Stimulated activated naive CD8-positive, alpha-beta T cell treated with anti-CD3 and anti-CD28 coated beads, Interleukin-15, Interleukin-2, amounts not matched to agents 100 U/mL and 50 U/mL, for 24 hours (primary cell): ENCODE measurements at places on chromosomes 16 and 17.
A peak's percentile ranks its signal among the peaks of the same experiment; 100 is the strongest.

DNA sequence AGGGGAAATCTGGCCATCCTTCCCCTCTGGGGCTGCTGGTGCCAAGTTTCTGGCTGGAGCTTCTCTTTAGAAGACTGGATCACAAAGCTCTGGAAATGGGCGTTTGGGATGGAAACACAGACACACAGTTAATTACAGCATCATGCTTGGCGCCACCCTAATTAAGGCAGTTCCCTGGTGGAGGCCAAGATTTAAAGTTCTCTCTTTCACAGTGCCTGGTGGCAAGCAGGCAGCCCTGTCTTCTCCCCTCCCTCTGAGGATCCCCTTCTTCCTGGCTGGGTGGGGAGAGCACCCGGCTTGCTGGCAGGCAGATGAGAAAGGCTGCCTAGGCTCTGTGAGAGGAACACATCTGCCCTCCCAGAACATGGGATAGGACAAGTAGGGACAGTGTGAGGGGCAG is 59.0 kb upstream of the NKD1 start:
- DNase-seq, result no peak

DNA sequence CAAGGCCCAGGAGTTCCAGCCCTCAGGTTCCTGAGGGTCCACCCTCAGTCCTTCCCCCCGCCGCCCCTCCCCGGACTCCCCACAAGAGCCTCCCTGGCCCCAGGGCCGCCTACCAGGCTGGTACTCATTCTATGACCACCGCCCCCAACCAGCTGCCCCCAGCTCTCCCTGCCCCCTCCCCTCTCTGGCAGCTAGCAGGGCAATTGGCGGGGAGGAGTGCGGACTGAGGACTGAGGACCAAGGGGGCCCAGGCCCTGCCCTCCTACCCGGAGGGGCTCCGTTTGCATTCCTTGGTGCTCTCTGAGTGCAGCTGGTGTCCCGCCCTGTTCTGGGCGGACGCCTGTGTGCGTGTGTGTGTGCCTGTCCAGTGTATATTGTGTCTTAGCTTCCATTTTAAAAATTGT is 19.1 kb downstream of the UNC13D start:
- no peak for DNase-seq

DNA sequence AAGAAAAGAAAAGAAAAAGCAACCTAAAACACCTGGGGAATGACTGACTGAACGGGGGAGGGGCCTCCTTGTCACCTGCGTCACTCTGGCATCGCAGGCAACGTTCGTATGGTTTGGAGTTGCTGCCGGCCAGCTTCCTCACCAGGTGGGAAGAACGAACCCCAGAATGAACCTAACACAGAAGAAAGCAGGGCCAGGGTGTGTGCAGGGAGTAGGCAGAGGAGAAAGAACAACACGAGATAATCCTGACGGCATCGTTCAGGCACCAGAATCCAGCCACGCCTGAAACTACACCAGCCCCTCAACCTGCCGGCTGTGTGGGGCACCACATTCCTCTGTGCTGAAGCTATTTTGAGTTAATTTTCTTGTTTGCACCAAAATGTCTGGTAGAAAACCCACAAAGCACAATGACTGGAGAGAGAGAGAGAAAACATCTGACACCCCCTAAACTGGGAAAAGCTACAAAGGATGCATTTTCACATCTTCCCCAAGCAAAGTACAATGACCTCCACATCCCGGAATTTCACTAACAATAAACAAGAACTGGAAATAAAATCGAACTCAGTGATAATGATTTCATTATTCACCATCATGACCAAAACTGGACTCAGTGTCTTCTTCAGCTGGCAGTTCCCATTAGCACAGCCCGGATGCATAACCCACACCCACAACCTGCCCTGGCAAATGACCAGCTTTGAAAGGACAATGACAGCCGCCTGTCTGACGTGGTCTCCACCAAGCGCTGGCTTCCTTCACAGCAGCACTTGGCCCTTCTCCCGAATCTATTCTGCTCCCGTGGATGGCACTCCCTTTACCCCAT is 23.6 kb downstream of the RAB40B start:
- DNase-seq, result no peak

DNA sequence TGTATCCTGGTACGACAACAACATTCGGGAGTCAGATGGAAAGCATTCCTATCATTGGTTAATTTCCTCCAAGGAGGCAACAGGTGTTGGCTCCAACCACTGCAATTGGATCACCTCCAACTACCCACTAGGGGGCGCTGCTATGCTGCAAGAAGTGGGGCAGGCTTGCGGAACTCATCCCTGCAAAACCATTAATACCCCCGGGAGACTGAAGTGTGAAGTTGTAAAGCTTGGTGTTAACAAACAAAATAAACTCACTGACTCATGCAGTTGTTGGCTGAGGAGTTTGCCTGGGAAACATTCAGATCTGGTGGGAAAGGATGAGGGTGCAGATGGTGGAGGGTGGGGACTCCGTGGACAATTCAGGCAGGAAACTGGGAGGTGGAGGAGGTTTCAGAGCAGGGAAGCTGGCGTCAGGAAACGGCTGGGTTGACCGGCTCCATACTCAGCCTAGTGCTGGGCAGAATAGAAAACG is 84.9 kb downstream of the HS3ST2 start:
- peak; percentile 67 for DNase-seq

- no peak for DNase-seq
Observed at GRCh38 chr16:22941970-22942501, 128.1 kb downstream of the HS3ST2 start.

- DNase-seq, result no peak
Observed at GRCh38 chr17:6450926-6451832, 6.9 kb downstream of the PIMREG start.

DNA sequence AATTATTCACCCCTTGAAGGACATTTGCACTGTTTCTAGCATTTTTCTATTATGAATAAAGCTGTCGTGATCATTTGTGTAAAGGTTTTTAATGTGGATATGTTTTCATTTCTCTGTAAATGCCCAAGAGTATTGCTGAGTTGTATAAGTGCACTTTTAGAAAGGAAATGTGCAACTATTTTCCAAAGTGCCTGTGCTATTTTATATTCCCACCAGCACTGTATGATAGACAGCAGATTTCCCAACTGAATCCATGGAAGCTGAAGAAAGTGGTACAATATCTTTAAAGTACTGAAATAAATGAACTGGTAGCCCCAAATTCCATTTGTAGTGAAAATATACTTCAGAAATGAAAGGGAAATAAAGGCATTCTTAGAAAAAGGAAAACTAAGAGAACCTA is 238.4 kb downstream of the BCAS3 start:
- DNase-seq, result no peak

DNA sequence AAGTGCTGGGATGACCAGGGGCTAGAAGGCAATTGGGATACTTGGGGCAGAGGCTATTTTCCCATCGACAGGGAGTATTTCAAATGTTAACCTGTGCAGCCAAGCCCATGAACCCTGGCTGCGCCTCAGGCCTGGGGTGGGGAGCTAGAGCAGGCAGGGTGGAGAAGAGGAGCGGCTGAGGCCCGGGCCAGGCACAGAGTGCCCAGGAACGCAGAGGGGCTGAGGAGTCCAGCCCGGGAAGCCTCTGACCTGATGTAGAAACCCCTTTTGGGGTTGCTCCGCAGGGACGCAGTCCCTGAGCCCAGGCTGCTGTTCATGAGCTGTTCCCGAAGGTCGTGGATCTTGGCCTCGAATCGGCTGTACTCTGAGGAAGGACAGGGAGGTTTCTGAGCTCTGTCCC is 16.8 kb upstream of the ASGR1 start:
- no peak for DNase-seq

- DNase-seq, result no peak
Observed at GRCh38 chr16:70432723-70433457, 6.0 kb downstream of the ST3GAL2 start.

DNA sequence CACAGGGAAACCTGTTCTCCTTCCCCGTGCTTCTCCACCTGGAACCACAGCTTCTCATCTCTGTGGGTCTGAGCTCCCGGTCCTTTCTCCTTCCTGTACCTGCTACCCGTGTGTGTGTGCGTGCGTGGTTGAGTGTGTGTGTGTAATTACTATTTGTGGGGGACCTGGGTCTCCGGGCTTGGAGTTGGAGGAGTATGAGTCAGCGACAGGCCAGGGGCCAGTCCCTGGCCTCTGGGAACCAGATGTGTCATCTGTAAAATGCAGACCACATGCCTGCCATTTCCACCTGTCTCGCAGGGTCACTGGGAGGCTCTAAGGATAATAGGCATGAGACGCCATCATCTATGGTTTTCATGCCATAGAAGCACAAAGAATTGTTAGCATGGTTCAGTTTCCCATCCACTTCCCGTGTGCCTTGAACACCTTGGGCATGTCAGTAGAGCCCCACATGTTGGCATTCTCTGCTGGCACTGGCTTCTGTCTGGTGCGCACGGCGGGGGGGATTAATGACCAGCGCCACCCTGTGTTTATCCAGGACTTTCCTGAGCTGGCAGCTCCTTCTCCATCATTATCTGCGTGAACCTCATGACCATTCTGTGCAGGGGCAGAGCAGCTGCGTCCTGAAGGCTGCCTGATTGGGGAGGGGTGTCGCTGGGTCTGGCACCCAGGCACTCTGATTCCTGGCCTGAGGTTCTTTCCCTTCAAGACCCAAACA is 1.5 kb downstream of the ZNF205 start:
- no peak for DNase-seq

GRCh38 chr16:49287572-49287971 is 5.9 kb upstream of the CBLN1 start:
- no peak for DNase-seq

DNA sequence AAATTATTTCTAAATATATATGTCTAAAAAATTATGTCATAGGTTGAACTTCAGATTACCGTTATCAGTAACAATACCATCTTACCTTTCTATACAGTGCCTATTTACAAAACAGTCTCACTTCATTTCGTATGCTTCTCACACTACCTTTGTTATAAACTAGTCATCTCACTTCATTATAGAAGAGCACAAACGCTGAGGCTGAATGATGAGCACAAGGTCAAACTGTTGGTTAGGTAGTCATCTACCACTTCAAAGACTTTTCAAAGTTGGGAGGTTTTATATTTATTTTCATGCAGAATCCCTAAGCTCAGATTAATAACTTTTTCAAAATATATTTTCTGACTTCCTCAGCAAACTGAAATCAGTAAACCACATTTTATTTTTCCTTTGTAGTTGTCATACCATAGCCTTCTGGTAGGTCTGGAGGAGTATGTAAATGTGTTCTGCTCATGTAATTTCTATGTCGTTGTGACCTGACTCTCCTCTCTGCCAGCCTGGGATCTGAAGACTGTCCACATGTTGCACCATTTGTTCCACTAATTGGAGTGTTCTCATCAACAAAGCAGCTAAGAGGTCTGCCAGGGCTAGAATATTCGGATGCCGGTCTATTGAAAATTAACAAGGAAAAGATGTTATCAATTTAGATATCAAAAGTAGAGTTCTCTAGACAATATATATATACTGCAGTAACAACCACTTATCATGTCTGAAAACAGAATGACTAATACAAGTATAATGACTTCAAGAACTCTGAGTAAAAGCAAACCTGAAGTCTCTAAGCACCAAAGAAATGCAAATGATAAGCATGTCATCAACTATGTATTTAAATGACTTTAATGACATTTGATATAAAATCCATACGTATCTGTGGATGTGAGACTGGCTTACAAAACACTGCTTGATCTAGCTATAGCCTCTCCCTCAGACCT is 73.9 kb downstream of the CEP95 start:
- no peak for DNase-seq

GRCh38 chr17:7579834-7580603 is 581 bp downstream of the CD68 start:
- peak; percentile 52 for DNase-seq

- no peak for DNase-seq
Observed at GRCh38 chr16:67897231-67897630, 4.2 kb downstream of the PSKH1 start.

DNA sequence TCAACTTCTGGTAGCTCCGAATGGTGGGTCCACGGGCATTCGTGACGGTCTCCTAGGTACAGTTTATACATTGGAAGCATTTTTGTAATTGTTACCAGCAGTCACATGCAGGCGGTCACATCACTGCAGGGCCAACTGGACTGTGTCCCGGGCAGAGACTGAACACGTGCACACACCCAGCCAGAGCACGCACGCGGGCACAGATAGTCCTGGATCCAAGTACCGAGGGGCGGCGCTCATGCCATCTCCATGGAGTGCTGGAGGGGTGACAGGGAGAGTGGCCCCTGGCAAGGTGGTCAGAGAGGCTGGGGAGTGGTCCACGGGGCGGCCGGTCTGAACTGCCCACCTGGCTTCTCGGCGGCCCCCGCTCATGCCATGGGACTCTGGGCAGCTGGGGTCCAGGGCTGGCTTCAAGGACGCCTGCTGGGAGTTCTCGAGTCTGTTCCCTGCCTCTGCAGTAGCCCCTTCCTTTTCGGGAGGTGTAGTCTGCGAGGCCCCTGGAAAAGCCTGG is 34.2 kb downstream of the BAIAP2 start:
- DNase-seq, result no peak

GRCh38 chr17:82888583-82889495 is 49.0 kb upstream of the ZNF750 start:
- no peak for DNase-seq

DNA sequence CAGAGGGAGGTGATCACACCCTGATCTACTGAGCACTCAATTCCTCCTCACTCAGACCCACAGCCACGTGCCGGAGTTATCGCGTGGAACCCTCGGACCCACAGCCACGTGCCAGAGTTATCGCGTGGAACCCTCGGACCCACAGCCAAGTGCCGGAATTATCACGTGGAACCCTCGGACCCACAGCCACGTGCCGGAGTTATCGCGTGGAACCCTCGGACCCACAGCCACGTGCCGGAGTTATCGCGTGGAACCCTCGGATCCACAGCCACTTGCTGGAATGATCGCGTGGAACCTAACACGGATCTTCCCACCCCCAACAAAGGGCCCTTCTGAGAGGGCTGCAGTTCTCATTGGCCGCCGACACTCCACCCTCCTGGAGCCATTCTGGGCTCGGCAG is 97.7 kb downstream of the PGS1 start:
- no peak for DNase-seq

DNA sequence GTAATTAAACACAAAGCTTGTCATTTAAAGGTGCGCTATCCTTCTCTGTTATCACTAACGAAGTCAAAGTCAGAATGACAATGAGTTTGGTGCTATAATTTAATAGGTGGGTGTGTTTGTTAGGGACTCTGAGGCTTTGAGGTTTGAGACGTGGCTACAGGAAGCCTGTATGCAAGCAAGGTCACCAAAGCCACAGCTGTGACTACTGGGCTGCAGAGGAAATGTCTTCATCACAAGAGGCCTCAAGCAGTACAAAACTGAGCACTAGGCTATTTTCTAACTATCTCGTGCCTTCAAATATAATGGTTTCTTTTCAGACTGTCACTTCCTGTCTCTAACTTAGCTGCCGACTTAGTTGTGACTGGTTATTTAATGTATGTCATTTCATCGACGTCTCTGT is 141.2 kb downstream of the AATF start:
- peak; percentile 18 for DNase-seq

- DNase-seq, result no peak
Observed at GRCh38 chr16:17101646-17102045, 369.1 kb downstream of the XYLT1 start.

DNA sequence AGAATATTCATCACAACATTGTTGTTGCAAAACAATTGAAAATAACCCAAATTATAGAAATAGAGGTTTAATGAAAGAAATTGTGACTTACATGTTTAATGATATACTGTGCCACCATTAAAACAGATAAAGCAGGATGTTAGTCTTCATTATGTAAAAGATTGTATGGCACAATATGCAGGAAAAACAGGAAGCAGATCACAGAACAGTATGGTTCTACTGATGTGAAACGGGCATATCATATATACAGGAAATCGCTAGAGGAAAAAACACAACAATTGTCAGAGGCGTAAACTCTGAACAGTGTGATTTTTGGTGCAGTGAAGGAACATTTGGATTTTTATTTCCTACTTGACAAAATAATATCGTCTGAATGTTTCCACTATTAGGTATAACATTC is 22.0 kb downstream of the OR3A1 start:
- no peak for DNase-seq
